ENCODE measurements at places on chromosomes 3 and 15. TPM values are rescaled to one million over a fixed set of nuclear protein-coding genes. Genes with fewer than 3 reads are reported as not detected.

FANCD2OS gene
- total RNA-seq: not detected

SUSD5 gene
- total RNA-seq: 0.80 TPM

GOLGA6D gene
- not detected for total RNA-seq

GUCA1C gene
- total RNA-seq: 5.8 TPM

INKA1 gene
- total RNA-seq: 2.3 TPM

MED12L gene
- total RNA-seq: 0.82 TPM

DNA sequence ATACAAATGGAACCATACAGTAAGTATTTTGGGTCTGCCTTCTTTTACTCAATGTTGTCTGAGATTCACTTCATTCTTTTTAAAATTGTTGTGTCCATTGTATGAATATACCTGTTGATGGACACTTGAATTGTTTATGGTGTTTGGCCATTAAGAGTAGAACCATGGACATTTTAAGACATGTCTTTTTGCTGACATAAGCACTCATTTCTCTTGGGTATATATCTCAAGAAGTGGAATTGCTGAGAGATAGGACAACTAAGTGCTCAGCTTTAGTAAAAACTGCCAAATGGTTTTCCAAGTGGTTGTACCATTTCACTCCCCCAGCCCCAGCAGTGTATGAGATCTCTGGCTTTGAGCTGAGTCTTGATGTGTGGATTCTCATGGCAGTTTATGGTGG, 28.2 kb downstream of the POMGNT2 start:
- no peak for DNase-seq

- DNase-seq: no peak
Observed at GRCh38 chr3:124997303-124998246, 58.2 kb downstream of the HEG1 start.

DNA sequence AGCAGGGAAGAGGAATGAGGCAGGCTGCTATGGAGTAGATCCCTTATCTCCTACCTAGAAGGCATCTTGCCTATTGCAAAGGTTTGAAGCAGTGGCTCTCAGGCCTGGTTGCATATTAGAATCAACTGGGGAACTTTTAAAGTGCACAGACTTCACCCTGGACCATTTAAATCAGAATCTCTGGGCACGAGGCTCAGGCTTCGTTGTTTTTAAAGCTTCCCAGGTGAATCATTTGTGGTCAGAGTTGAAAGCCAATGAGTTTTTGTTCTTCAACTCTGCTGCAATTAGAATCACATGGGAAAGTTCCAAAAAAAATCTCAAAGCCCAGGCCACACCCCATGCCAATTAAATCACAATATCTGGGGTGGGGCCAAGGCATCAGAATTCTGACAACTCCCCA, 773.1 kb downstream of the AGBL1 start:
- DNase-seq: no peak

GRCh38 chr3:28917895-28918475, 362.9 kb upstream of the RBMS3 start:
- DNase-seq: no peak

- DNase-seq: no peak
Observed at GRCh38 chr3:114789803-114790202, 357.3 kb downstream of the ZBTB20 start.
